ENCODE measurements at places on chromosomes 11 and 22. TPM values are rescaled to one million over a fixed set of nuclear protein-coding genes. Genes with fewer than 3 reads are reported as not detected.

The LRRC32 gene
- total RNA-seq: 47.2 TPM

The ROBO4 gene
- 13.0 TPM for total RNA-seq

The LMO2 gene
- total RNA-seq: 10.8 TPM

DNA sequence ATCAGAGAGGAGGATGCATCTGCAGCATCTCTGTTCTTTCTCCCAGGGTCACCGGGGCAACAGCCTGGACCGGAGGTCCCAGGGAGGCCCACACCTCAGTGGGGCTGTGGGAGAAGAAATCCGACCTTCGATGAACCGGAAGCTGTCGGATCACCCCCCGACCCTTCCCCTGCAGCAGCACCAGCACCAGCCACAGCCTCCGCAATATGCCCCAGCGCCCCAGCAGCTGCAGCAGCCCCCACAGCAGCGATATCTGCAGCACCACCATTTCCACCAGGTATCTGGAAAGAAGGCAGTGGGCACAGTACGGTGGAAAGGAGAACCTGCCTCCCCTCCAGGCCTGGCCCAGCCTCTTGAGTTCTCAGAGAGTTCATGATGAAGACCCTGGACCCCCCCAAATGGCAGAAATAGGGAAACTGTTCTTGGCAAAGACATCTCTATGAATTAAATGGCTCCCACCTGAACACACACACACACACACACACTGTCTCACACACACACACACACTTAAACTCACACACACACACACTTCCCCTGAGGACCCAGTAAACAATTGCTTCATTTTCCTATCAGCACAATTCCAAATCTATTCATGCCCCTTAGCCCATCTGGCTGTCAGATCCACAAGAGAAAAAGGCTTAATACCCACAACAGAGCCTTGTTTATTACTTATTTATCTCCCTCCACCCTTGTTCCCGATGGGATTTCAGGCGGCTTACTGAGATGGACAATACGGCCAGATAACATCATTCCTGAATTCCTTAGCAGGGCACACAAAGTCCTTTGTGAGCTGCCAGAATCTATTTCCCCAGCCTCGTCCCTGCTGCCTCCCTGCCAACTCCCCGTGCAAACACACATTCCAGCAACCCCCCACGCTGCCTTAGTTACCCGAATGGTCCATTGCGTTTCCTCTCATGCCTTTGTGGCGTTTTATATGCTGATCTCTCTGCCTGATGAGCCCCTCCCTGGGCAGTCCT, 8.1 kb downstream of the TMA7B start:
- no peak for DNase-seq

DNA sequence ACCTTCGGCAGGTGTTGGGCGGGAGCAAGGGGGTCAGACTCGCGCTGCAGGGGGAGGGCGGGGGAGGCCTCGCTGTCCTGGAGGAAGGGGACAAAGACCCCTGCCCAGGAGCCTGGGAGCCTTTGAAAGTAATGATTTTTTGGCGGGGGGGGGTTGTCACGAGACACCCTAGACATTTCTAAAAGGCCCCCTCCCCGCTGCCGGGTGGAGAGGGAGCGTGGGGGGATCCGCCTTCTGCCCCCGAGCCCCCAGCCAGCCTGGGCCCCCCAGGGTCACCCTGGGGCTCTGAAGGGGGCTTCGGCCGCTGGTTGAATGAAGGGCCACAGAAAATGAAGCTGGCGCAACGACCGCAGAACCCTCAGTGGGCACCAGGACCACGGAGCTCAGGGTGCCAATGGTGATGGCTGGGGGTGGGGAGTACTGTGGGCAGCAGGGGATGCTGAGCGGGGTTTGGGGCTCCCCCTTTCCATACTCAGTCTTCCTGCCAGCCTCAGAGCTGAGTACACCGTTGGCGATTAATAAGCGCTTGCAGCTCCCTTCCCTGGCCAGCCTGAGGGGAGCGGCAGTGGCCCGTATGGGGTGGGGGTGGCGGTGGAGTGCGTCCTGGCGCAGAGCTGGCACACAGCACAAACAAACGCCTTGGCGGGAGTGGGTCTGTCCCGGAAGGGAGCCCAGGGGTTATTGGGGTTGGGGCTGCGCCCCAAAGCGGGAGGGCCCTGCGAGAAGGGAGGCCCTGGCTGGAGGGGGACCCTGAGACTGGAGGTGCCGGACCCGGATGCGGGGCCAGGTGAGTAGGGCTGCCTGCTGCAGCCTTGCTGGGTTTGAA, 1.2 kb upstream of the DUSP8 start:
- no peak for DNase-seq

- no peak for DNase-seq
These were observed 107.3 kb upstream of the LUZP2 start for GRCh38 chr11:24389575-24389974.

GRCh38 chr11:90532125-90532524, 309.3 kb upstream of the CHORDC1 start:
- no peak for DNase-seq

DNA sequence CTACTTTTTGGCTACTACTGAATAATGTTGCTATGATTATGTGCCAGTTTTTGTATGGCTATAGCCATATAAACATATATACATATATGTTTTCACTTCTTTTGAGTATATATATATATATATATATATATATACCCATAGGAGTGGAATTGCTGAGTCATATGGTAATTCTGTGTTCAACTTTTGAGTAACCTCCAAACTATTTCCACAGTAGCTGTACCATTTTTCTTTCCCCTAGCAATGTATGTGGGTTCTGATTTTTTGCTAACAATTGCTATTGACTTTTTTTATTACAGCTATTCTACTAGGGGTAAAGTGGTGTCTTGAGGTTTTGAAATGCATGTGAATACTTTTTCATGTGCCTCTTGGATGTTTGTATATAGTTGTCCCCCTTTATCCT, 30.4 kb downstream of the CBL start:
- no peak for DNase-seq

DNA sequence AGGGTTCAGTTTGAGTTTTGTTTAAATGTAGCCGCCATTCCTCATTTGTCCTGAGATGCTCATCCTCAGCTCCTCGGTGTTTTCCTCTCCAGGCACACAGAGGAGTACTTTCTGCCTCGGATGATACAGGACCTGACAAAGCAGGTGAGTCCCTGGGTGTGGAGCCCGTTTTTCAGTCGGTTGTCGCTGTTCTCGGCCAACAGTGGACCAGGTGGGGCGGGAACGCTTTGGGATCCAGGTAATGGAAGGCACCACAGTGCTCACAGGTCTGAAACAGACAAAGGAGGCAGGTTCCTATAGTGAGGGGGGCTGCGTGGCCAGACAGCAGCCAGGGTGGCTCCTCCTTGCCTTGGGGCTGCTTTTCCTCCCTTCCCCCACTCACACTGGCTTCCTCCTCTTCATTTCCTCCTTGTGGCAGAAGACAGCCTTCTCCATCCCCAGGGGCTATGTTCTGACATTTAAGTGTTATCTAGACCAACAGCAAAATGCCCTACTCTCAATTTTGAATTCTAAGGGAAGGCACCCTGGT, 19.4 kb downstream of the NADSYN1 start:
- no peak for DNase-seq

DNA sequence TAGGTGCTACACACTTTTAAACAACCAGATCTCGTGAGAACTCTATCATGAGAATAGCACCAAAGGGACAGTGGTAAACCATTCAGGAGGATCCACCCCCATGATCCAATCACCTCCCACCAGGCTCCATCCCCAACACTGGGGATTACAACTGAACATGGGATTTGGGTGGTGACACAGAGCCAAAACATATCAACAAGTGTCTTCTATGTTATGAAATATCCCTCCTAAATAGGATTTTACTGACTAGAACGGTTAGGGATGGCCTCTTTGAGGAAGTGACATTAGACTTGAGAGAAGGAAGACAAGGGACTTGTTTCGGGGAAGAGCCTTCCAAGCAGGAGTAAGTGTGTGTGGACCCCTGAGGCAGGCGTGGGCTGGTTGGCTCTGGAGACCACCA, 11.9 kb upstream of the MRPL11 start:
- no peak for DNase-seq

DNA sequence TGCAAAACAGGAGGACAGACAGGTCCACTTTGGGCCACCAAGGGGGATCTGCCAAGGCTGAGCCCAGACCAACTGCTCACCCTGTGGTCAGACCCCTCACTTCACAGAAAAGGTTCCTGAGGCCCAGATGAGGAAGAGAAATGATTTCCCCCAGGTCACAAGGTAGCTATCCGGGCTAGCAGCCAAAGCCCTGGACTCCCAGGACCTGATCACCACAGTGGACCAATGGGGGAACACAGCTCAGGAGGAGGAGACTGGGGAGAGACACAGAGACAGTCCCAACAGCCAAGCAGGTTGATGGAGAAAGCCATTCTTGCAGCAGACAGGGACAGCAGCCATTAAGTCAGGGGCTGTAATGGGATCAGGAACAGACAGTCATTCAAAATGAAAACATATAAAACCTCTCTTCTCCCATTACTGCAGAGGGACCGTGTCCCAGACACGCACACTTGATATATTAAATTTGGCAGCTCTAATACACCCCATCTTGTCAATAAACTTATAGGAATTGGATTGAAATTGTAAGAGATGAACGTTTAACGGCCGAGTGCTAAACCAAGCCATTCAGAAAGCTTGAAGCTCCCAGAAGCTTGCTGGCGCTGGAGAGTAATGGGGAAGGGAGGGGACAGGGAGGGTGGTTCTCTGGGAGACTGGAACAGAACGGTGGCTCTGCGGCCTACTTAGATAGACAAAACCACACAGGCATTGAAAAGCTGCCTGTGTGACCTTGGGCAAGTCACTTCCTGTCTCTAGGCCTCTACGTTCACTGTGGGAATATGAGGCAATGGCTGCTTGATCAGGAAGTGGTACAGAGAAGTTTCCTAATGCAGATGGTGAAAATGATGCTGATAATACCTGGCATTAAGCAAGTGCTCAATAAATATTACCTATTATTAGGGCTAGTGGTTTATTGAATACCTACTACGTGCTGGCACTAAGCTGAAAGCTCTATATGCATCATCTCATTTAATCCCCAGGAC, 16.0 kb downstream of the ZMAT5 start:
- DNase-seq: no peak

DNA sequence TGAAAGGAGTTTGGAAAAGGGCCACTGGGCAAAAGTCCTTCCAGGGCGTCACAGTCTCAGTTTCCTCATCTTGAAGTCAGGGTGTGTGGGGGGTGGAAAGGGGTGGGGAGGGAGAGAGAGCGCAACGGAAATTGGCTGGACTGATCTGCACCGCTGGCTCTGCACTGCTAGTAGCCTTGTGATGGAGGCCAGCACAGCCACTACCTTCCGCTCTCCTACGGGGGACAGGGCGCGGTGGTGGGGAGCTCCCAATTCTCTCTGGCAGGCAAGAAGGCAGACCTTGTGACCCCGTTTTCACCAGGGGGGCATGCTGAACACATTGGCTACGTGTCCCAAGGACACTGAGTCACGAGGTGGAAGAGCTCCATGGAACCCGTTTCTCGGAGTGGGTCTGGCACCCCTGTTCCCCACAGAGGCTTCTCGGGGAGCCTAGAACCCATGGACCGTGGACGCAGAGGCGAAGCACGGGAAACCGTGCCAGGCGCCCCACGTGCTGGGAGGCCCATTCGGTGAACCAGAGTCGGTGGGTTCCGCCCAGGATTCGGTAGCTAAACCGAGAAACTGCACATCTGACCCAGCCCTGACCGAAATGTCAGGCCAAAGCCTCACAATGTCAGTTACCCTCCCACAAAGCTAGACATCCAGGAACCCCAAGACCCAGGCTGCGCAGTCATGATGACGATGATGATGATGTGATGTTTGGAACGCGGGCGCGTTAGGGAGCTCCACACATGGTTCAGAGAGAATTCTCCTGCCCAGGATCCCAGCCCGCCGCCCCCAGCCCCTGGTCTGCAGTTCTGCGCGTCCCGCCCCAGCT, 28.3 kb upstream of the WNT11 start:
- DNase-seq: peak; percentile 42

GRCh38 chr11:96001037-96001436, 77.1 kb upstream of the MTMR2 start:
- DNase-seq: peak; percentile 90

- DNase-seq: no peak
These were observed 65.5 kb upstream of the TCF20 start for GRCh38 chr22:42335839-42336378.

- DNase-seq: peak; percentile 91
These were observed 79.8 kb upstream of the NCAM1 start for GRCh38 chr11:112881461-112881860.

DNA sequence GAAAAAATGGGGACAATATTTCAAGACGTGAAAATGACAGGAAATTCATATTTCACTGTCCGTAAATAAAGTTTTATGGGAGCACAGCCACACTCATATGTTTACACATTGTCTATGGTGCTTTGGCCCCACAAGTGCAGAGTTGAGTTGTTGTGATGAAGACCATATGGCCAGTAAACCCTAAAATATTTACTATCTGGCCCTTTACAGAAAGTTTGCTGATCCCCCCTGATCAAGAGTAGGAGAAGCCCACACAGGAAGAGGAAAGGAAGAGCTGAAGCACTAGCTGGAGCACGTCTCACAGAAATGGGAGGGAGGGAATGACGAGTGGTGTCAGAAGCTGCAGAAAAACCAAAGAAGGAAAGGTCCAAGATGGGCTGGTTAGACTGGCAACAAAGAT, 78.8 kb downstream of the TNRC6B start:
- peak; percentile 92 for DNase-seq

Measured in umbilical cord (tissue), 2 donors.